ENCODE measurements at places on chromosomes 16 and 17.
A peak's percentile ranks its signal among the peaks of the same experiment; 100 is the strongest.

GRCh38 chr16:6204945-6205344 is 1107.3 kb upstream of the EEF2KMT start:
- no peak for DNase-seq

DNA sequence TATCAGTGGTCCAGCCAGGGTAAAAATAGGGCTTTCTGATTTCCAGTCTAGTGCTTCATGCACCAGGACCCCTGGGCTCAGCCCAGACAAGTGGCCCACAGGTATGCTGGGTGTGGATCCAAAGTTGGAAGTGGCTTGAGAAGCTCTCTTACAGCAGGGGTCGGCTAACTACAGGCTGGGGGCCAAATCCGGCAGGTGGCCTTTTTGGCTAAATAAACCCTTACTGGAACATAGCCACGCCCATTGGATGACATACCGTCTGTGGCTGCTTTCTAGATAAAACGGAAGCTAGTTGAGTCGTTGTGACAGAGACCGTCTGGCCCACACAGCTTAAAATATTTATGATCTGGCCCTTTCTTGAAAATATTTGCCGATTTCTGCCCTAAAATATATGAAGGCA is 119.0 kb upstream of the CDC42EP4 start:
- no peak for DNase-seq

GRCh38 chr16:2811703-2812471 is 5.2 kb upstream of the PRSS21 start:
- no peak for DNase-seq

DNA sequence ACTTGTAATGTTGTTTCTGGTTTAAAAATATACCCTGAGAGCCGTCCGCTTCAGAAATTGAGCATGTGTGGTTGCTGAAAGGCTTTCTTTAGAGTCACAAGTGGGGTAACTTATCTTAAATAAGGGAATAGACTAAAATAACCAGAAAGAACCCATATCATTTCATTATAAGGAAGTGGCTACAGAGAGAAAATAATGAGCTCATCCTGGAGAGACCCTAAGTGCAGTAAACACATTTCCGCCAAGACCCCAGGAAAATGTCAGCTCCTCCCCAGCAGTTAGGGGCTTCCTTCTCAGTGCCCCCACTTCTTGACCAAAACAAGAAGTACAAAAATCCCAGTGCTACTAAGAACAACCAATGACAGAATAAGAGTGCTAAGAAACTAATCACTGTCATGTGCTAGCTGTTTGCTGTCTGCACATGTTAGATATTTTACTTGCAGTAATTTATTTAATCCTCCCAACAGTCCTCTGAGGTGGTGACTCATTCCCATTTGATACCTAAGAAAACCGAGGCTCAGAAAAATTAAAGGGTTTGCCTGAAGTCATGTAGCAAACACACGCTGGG is 83.5 kb downstream of the CDYL2 start:
- DNase-seq = no peak

GRCh38 chr16:68365167-68365817 is 54.5 kb downstream of the PRMT7 start:
- peak; percentile 68 for DNase-seq

GRCh38 chr17:19440421-19440820 is 29.4 kb downstream of the RNF112 start:
- no peak for DNase-seq

DNA sequence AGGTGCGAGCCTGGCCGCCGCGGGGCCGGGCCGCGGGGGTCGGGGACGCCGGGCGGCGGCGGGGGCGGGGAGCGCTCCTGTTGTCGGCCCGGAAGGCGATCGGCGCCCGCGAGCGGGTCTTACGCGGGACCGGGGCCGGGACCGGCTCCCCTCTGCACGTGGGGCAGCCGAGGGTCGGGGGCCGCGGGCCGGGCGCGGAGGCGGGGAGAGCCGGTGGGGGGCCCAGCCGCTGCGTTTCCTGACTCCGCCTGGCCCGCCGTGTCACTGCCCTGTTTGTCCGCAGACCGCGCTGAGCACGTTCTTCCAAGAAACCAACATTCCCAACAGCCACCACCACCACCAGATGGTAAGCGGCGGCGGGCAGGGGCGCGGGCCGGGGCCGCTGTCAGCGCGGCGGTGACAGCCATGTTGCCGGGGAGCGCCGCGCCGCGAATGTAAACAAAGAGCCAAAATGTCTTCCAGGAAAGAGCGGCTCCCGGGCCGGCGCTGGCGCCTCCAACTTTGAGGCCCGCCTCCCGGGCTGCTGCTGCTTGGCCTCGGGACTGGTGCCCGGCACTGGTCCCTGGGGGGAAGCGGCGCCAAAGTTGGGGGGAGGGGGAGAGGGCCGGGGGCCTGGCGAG is 586 bp downstream of the UBALD2 start:
- DNase-seq = peak; percentile 92

- no peak for DNase-seq
Observed at GRCh38 chr17:6365200-6365943, 69.5 kb downstream of the AIPL1 start.

- no peak for DNase-seq
Observed at GRCh38 chr17:61520897-61521296, 68.7 kb downstream of the TBX4 start.

- DNase-seq = no peak
Observed at GRCh38 chr17:70120425-70120824, 45.4 kb downstream of the KCNJ16 start.

- no peak for DNase-seq
Observed at GRCh38 chr17:66963909-66964771, at the start of gene CACNG4. Gene CACNG4 (plus strand): TSS chr17:66964707. CDS start chr17:66964912, 205 bp downstream.

DNA sequence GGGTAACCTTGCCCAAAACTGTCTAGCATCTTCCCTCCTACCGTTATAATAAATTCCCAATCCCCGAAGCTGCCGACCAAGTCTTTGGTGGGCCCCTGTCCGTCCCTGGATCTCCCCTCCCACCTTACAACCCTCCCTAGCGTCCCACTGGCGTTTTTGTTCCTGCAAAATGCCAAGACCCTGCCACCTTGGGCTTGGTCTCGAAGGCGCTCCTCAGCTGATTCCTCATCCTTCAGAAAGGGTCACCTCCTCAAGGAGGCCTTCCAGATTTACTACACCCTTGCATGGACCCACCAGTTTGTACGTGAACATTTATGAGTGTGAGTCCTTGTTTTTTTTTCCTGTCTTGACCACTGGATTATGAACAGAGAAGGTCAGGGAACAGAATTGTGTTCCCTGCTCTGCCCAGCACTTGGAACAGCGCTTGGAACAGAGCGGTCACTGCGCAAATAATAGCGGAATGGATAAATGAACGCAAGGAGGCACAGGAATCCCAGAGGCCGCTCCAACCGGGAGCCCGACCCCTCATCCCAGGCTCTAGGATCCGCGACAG is 926 bp upstream of the GFER start:
- DNase-seq = no peak

GRCh38 chr17:10556301-10557005 is 7.0 kb upstream of the MYH2 start:
- no peak for DNase-seq

DNA sequence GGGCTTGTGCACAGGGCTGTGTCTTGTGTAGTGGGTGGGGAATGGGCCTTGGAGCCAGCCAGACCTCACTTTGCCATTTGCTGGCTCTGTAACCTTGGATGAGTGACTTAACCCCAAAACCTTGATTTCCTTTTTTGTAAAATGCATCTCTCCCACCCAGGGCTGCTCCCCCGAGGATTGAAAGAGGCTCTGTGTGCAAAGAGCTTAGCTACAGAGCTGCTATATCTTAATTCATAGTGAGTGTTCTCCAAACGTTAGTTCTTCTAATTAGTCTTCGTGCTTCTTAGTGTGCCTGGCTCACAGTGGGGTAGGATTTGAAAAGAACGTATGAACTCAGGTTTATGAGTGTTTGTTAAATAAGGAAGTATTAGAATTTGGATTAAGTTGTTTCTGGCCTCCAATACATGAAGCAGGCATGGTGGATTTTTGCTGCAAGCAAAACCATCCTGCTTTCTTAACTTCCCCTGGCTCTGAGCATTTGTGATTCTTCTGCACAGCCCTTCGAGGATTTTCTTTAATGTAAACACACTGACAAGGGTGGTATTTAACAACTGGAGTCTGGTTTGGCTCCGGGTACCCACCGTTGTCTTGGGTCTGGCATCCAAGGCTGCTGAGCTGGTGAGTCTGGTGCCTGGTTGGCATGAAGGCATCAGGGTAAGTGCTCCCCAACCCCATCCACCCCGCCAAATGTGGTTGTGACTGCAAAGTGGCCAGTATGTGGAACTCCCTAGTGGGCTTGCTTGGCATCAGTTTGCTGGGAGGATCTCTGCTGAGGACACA is 29.7 kb downstream of the KSR1 start:
- no peak for DNase-seq

DNA sequence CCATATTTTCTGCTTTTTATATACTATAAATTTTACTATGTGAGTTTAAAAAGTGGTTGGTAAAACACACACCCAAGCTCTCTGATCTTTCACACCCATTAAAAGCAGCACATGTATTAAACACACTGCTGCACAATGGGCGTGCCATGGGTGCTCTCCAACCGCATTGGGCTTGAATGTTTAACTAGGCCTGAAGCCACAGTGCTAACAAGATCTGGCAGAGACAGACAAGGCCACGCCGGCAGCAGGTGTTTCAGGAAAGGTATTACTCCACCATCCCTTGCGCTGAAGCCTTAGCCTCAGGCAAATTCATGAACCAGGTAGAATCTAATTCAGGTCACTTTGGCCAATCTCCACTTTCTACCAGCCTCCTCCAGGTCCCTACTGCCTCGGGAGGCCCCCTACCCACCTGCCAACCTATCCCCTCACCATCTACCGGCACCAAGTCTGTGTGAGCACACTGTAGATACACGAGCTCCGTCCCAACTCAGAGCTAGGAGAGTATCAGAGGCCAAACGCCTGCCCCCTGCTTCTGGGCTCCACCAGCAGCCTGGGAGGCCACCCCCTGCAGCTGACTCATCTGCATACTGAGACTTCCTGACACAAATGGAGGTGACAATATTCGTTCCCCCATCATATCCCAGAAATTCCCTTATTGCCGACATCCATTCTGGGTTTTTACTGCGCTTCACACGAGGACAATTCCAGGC is 95.0 kb downstream of the ADCY9 start:
- peak; percentile 90 for DNase-seq

GRCh38 chr16:85593494-85594221 is 19.5 kb upstream of the GSE1 start:
- no peak for DNase-seq

- no peak for DNase-seq
Observed at GRCh38 chr17:75941442-75941819, 589 bp upstream of the FBF1 start.

- no peak for DNase-seq
Observed at GRCh38 chr16:14377326-14377725, 252.7 kb downstream of the PARN start.

- DNase-seq = no peak
Observed at GRCh38 chr17:32489320-32490100, 2.7 kb downstream of the CDK5R1 start.

DNA sequence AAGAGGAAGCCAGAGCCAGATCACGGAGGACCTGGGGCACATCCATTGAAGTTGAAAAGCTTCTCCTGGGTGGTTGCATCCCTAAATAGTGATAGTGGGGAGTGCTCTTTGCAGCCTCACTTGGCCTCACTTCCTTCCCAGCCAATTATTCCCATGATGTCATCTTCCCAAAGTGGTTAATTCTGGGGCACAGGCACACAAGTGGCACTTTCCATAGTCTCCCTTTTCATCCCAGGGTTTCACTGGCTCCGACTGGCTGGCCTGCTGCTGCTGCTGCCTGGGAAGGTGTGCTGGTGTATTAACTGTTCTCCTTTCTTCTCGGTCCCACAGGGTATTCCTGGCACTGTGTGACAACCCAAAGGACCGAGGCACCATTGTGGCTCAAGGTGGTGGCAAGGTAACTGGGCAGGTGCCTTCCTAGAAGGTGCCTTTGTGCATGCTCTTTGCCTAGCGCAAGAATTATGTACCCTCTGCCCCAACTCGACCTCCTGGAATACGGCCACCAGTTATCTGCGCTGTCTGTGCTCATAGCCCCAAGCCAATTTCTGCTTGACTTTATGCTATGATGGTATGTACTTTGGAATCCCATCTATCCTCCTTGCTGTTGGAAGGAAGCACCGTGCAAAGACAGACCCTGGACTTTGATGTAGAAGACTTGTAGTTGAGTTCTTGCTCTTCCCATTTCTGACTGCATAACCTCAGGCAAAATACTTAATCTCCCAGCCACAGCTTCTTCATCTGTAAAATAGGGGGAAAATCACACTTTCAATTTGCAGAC is 18.4 kb downstream of the SLC35G3 start:
- DNase-seq = no peak

- no peak for DNase-seq
Observed at GRCh38 chr17:45224671-45225050, 3.0 kb downstream of the FMNL1 start.

DNA sequence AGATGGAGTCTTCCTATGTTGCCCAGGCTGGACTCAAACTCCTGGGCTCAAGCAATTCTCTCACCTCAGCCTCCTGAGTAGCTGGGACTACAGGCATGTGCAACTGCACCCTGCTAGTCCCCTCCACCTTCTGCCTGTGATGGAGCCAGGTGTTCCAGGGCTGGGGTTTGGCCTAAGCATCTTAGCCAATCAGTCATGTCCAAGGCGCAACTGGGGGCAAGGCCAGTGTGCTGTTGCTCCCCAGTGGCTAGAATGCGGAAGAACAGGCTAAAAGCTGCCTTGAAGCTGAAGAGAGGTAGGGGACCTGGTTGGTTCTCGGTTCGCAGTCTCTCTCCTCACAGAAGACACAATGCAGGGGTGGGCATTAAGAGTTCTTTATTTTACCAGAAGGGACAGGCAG is 18.6 kb downstream of the FLOT2 start:
- DNase-seq = no peak

- DNase-seq = peak; percentile 70
Observed at GRCh38 chr17:7548585-7549400, at the start of gene TNFSF12. Gene TNFSF12 (plus strand): TSS chr17:7549058. CDS start chr17:7549154, 96 bp downstream.

DNA sequence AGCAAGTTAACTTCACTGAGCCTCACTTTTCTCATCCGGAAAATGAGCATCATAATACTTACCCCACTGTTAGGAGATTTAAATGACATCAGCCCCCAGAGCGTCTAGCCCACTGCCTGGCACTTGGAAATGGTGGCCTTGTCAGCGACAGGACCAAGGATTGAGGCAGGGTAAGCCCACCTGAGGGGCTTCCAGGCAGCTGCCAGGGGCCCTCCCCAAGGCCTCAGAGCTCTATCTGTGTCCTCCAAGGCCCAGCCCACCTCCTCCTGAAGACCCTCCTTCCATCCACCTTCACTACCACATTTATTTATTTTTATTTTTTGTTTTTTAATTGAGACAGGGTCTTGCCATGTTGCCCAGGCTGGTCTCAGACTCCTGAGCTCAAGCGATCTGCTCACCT is 13.8 kb downstream of the PITPNM3 start:
- no peak for DNase-seq

- DNase-seq = no peak
Observed at GRCh38 chr17:79732804-79733691, 2.3 kb downstream of the ENPP7 start.

DNA sequence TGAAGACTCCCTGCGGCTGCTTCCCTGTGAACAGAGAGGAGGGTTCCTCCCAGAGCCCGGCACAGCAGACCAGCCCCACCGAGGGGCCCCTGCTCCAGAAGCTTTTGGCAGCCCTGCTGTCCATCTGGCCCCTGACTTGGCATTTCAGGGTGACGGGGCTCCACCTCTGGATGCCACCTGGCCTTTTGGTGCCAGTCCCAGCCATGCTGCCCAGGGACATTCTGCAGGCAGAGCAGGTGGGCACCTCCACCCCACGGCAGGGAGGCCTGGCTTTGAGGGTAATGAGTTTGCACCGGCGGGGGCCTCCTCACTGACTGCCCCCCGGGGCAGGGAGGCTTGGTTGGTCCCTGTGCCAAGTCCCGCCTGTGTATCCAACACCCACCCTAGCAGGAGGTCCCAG is 20.3 kb upstream of the ZFPM1 start:
- DNase-seq = no peak

- DNase-seq = no peak
Observed at GRCh38 chr16:4505356-4506147, 29.4 kb downstream of the HMOX2 start.
